ENCODE measurements at places on chromosomes 7 and 10.

DNA sequence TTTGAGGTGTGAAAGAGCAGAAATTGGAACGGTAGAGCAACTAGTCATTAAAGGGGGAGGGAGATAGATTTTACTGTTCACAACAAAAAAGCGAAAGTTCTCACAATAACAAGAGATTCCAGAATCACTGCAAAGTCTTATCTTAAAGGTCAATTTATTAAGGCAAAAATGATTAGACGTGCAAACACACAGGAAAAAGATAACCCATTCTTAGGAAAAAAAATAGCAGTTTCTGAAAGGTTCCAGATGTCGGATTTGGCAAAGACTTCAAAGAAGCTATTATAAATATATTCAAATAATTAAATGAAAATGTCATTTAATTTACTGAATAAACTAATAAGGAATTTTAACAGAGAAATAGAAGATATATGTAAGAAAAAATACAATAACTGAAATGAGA, 70.8 kb upstream of the GNAI1 start:
- no peak for DNase-seq

GRCh38 chr7:18426564-18427226, 68.9 kb upstream of the HDAC9 start:
- no peak for DNase-seq

DNA sequence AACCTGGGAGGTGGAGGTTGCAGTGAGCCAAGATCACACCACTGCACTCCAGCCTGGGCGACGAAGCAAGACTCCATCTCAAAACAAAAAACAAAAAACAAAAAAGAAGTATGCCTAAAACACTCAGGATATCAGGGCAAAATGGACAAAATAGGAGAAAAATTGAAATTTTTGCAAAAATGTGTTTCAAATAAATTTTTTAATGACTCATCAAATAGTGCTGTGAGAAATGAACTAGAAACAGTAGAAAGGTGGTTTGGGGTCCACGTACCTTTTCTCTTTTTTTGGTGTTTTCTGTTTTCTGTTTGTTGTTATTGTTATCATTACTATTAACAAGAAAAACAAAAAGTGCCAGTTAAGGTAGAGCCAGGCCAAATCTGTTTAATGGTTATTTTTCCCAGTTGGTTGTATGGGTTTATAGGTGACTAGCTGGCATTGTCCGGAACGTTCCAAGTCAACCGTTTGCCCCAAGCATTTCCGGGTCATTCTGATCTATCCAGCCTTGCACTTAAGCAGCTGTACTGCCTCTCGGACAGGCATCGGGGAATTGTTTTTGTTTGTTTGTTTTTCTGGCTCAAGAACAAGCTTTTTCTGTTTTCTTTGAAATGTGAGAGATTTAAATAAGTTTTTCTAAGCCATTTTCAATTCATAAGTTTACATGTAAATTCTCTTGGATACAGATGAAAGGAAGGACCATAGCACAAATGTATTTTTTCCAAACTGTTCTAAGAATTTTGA, 157.0 kb upstream of the NEBL start:
- DNase-seq = no peak

DNA sequence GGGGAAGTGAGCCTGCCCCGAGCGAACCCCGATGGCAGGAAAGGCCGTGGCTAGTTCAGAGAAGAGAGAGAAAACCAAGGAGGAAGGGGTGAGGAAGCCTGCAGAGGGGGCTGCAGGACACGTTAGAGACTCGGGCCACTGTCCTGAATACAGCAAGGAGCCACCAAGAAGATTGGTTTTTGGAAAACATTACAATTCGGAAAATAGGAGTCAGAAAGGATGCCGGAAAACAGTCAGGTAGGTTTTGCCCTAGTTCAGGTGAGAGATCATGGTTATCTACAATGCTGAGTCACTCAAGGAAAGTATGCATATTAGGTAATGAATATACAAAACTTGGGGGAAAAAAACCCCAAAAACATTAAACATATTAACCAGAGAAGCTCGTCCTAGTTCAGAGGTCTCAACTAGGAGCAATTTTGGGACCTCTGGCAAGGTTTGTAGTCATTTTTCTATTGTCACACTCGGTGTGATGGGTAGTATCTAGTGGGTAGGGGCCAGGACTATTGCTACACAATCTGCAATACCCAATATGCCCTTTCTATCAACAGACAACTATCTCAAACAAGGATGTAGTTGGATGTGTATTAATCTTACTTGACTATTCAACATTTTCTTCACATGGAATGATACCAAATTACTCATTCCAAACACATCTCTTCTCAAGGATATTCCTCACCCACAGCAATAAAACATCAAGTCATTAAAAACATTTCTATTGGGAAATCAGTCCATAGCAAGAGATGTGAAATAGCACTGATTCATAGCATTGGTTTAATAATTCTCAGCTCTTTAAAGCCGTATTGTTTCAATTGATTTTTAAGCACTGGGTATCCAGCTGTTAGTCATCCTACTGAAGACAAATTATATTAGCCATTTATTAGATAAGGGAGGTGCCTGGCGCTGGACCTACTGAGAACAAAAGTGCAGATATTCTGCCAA, 74.4 kb upstream of the RSU1 start:
- no peak for DNase-seq

DNA sequence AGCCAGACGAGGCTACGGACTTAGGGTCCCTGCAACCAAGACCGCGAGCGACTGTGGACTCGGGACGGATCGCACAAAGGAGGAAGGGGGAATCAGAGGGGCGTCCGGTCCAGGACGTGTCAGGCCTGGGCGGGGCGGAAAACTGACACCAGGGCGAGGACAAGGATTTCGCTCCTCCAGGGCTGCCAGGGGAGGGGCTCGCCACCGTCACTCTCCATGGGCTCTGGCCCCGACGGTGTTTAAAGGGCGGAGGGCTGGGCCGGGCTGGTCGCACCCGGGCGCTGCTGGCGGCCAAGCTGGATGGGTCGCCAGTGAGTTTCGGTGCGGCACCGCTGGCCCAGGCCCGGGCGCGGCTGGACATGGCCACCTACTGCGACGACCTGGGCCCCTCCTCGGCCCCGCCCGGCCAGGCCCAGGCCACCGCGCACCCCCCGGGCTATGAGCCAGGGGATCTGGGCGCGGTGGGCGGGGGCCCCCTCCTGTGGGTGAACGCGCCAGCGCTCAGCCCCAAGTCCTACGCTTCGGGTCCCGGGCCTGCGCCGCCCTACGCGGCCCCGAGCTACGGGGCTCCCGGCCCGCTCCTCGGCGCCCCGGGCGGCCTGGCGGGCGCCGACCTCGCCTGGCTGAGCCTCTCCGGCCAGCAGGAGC, at the start of gene FOXI2:
Gene FOXI2, plus strand, starts transcription at position 271 of the 648 bp plus-strand sequence. Its CDS starts 89 bp downstream, at position 360.
- DNase-seq = no peak

DNA sequence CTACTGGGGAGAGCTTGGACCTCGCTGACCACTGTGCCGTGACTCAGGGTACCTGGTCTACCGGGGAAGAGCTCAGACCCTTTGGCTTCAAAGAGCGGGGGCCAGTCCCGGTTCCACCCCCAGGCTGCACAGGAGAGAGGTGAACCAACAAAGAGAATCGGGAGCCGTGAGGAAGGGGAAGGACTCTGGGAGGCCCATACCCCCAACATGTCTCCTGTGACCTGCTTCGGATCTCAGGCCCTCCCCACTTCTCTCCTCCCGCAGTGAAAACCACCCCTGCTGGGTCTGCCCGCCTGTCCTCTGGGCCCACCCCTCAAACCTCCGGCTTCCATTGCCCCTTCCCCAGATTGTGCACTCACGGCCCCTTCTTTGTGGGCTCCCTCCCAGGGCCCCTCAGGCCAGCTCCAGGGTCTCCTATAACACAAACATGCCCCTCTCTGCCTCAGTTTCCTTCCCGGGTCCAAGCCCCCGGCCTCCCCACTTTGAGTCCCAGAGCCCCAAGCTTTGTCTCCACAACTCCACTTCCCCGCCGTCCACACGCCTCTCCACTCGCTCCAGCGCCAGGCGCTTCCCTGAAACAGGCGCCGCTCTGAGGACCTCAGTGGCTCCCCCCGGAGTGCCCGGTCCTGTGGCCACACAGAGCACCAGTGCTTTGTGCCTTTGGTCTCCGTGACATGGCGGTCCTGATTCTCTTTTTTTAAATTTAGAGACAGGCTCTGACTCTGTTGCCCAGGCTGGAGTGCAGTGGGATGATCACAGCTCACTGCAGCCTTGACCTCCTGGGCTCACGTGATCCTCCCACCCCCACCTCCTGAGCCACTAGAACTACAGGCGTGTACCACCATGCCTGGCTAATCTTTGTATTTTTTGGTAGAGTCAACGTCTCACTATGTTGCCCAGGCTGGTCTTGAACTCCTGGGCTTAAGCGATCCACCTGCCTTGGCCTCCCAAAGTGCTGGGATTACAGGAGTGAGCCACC, 7.5 kb upstream of the INTS1 start:
- DNase-seq = no peak

DNA sequence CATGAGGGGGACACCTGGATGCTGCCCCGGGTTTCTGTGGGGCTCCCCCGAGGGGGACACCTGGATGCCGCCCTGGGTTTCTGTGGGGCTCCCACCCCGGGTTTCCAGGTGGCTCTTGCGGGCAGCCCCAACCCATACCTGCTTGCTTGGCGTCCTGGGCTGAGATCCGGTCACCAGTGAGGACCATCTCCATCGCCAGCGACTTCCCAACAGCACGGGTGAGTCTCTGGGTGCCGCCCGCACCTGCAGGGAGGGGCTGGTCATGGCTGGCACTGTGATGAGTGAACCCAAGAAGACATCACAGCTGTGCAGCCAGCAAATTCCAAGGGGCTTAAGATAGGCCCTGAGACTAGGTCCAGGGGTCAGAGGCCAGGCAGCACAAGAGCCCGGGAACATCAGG, 6.4 kb downstream of the ECHS1 start:
- no peak for DNase-seq

DNA sequence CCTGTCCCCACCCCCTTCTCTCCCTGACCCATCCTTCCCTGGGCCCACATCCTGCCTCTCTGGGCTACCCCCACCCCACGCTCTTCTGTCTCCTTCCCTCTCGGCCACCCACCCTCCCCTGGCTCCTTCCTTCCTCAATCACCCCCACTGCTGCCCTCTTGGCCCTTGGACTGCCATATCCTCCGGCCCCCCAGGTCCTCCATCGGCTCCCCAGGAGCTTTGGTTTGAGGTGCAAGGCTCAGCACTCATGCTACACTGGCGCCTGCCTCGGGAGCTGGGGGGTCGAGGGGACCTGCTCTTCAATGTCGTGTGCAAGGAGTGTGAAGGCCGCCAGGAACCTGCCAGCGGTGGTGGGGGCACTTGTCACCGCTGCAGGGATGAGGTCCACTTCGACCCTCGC, 10.9 kb downstream of the EPHB6 start:
- DNase-seq = no peak

GRCh38 chr7:117017702-117018266, 64.5 kb downstream of the ST7 start:
- DNase-seq = no peak

DNA sequence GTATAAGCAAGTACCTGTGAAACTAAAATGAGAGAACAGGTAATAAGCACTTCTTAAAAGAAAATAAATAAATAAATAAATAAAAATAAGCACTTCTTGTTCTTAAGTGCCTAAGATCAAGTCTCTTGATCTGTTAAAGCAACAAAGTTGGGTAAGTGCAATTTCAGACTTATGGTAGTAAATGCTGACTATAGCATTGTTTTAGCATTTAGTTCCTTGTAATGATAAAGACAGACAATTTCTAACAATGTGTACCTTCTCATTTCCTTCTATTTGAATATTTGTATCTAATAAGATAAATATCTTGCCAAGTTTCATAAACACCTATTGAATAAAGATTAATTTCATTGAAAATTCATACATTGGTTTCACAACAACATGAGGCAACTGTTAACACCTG, 87.4 kb downstream of the GALNT11 start:
- DNase-seq = no peak

GRCh38 chr7:34022626-34023025, 117.3 kb downstream of the BMPER start:
- DNase-seq = no peak

- DNase-seq = no peak
Measured at GRCh38 chr10:114849674-114850073, 28.1 kb downstream of the FHIP2A start.

Measured in NCI-H1436 treated with DMSO at 0.1 percent for 48 hours (cell line).